ENCODE measurements at places on chromosomes 6 and 20.

DNA sequence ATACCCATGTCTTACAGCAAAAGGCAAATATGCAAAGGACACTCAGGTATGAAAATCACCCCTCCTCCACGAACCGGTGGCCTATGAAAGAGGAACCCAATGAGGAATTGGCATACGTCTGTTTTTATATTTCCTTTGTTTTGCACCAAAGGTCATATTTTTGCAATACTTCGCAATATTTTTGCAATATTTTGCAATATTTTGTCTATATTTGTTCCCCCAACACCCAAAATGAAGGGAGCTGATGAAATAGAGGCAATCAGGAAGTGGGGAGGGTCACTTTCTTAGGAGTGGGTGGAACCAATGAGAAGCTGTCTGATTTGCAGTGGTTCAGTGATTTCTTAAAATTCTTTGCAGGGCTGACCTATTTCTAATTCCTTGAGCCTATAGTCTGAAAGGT, 296.8 kb upstream of the TSHZ2 start:
- DNase-seq: no peak

DNA sequence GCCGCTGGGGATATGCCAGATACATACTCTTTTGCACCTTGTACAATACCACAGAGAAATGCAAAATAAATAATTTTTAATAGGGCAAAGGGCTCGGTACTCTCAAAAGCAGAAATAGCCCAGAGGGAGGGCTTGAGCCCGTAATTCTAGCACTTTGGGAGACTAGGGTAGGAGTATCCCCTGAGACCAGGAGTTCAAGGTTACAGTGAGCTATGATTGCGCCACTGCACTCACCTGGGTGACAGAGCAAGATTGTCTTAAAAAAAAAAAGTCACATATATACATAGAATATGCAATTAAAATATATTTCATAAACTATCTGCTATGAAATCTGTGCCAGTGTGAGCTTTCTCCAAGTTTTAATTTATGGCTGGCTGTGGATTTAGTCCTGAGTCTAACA, 818 bp upstream of the TRMT11 start:
- no peak for DNase-seq

DNA sequence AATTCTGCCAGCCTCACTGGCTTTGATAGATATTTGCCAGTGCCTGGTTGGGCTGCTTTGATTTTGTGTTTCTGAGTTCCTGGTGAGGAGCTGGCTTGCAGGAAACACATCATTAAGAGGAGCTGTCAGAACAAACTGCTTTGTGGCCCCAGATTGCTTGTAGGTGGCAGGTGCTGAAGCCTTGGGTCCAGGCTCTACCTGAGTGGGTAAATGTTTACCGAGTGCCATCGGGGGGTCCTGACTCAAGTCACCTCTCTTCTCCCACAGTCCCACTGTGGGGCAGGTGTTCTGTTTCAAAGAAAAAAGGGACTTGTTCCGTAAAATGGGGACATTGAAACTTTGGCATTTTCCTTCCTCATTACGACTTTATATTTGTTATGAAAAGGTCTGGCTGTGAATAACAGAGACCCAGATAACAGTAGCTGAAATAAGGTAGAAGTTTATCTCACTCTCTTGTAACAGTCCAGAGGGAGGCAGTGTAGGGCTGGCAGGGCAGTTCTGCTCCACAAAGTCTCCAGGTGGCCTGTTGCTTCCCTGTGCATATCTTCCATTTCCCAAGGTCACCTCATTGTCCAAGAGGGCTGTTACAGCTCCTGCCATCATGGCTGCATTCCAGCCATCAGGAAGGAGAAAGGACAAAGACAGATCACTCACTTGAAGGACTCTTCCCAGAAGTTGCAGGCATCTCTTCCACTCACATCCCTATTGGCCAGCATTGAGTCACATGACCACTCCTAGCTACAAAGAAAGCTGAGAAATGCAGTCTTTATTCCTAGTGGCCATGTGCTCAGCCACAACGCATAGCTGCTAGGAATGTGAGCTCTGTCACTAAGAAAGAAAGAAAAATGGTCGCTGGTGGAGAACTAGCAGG, 149.9 kb upstream of the KCNG1 start:
- DNase-seq: no peak

- DNase-seq: no peak
These were observed 57.8 kb upstream of the RREB1 start for GRCh38 chr6:7050004-7050403.

DNA sequence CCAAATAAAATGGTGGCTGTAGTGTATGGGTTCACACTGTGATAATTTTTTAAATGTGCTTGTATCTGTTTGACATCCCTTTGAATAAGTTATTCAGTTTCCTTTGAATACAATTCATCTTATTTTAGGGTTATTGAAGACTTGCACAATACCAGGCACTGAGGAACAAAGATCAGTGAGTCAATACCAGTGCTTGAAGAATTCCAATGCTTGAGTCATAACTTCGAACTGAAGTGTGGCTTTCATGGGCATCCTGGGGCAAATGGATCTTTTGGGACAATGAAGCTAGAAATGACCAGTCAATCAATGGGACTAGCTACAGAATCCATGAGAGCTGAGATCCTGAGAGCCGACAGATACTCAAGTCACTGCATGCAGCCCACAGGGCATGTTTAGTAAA, 349.9 kb upstream of the FLRT3 start:
- DNase-seq: no peak

GRCh38 chr6:170290296-170291128, at the start of gene DLL1:
DLL1 (minus strand) TSS chr6:170291078; CDS start chr6:170290139, 939 bp downstream.
- no peak for DNase-seq

- DNase-seq: peak; percentile 77
These were observed 11.5 kb upstream of the ZNF133 start for GRCh38 chr20:18276821-18277220.

DNA sequence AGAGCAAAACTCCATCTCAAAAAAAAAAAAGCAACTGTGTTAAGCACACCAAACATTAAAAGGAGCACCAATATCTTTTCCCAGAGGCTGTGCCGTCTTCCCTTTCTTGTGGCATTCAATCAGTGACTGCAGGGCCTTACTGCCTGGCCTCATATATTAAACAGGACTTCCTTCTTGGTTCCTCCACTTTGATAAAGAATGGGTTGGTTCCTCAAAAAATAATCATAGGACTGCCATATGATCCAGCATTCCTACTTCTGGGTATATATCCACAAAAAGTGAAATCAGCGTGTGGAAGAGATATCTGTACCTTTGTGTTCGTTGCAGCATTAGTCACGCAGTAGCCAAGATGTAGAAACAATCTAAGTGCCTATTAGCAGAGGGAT, 40.3 kb upstream of the GFOD1 start:
- no peak for DNase-seq

GRCh38 chr20:9838035-9838377, 870 bp downstream of the PAK5 start:
- DNase-seq: no peak

- peak; percentile 64 for DNase-seq
These were observed 3.1 kb downstream of the PLAGL2 start for GRCh38 chr20:32204205-32205109.

GRCh38 chr6:2617729-2618128, 133.0 kb downstream of the MYLK4 start:
- DNase-seq: no peak

GRCh38 chr6:44111434-44112417, 15.5 kb downstream of the MRPL14 start:
- no peak for DNase-seq

GRCh38 chr6:151160929-151161757, 78.6 kb upstream of the AKAP12 start:
- DNase-seq: no peak

Measured in activated CD4-positive, alpha-beta T cell treated with anti-CD3 and anti-CD28 coated beads, Interleukin-2, Interleukin-4, amounts not matched to agents 100 ng/mL and 50 ng/mL, durations not matched to agents 16 hours and 8 hours (primary cell).